NCI-H82 (cell line): ENCODE measurements at places on chromosomes 16 and 17.

DNA sequence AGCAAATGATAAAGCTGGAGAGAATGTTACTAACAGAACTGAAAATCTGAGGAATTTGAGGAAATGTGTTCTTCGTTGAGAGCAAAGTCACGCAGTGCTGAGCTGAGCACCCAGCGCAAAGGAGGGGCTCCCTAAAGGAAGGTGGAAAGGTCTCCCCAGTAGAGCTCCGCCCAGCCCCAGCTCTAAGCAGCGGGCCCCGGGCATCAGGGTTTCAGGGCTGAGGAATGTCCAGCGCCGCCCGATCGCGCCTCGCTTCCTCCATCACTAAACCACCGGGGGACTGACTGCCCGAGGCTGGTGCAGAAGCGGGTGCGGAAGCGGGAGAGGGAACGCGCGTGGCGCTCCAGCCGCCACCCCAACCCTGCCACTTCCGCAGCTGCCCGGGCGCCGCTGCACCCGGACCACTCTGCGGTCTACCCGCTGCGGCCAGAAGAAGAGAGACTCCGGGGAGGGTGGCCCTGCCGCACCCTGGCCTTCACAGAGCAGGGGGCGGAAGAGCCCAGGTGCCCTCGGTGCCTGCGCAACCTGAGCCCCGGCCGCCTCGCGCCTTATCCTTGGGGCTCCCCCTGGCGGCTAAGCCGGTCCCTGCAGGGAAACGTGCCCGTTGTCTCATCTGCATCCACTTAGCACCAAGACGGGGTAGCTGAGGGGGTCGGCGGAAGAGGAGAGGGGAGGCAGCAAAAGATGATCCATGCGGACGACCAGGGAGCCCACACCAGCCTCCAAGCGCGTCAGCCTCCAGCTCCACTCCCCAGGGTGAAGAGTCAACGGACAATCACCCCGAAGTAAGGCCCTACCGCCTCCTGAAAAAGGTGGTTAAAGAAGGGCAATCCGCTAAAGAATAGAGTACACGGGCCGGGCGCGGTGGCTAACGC, 12.4 kb upstream of the GUCY2D start:
- DNase-seq, result peak; percentile 67

- no peak for DNase-seq
Observed at GRCh38 chr17:70343114-70343513, 173.8 kb downstream of the KCNJ2 start.

GRCh38 chr16:16101585-16101984, 121.7 kb downstream of the ABCC6 start:
- no peak for DNase-seq

DNA sequence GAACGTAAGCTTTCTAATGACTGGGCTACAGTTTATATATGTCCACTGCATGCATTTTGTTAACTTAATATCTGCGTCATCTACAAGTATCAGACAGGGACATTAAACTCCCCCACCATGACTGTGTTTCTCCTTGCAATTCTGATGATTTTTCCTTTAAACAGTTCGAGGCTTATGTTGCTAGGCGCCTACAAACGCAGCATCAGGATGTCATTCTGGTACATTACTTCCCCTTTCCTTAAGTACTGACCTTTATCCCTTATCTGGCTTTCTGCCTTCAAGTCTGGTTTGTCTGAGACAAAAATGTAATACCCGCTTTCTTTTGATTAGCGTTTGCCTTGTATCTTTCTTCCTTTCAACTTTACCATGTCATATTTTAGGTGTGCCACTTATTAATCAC, 362.4 kb downstream of the SLC39A11 start:
- DNase-seq, result peak; percentile 52

- peak; percentile 78 for DNase-seq
Observed at GRCh38 chr17:51439395-51440229, 179.3 kb downstream of the UTP18 start.

DNA sequence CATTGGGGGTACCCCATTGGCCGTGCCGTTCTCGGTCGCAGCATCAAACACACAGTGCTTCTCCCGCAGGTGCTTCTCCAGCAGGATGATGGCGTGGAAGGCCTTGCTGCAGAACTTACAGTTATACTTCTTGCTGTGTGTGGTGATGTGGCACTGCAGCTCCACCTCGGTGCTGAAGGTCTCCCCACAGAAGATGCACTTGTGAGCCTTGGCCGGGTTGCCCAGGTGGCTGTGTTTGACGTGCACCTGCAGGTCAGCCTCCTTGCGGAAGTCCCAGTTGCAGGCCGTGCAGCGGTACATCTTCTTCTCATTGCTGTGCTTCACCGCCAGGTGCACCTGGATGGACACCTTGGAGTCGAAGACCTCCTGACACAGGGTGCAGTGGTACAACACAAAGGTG, 219.3 kb downstream of the ZNF423 start:
- no peak for DNase-seq

DNA sequence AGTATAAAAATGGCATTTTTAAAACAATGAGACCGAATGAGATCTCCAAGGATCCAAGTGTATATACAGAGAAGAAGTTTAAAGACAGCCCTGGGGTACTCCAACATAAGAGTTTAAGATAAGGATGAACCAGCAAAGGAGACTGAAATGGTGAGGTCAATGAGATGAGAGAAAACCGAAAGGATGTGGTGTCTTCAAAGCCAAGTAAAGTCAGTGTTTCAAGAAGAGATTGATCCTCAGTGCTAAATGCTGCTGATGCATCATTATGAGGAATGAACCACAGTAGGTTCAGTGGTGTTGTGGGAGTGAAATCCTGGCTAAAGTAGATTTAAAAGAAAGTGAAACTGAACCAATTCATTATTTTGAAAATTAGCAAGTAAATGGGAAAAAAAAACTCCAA, 38.1 kb upstream of the NLK start:
- DNase-seq, result no peak

- no peak for DNase-seq
Observed at GRCh38 chr17:77125432-77125901, 15.3 kb upstream of the SEC14L1 start.

DNA sequence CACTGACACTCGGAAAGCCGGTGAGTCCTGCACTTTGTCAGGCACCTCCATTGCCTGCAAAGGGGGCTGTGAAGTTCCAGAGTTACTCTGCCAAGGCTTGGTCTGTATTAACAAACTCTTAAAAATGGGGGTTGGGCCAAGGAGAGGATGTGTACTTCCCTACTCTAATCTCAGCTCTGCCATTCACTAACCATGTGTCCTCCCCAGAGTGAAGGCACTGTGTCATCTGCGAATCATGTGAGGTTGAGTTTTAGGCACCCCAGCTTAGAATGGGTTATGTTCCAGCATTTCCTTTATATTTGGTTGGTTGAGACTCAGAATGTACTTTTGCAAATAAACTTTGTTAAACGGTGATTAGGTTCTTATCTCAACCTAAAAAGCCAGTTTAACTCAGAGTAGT, 24.9 kb downstream of the ERCC4 start:
- DNase-seq, result no peak

DNA sequence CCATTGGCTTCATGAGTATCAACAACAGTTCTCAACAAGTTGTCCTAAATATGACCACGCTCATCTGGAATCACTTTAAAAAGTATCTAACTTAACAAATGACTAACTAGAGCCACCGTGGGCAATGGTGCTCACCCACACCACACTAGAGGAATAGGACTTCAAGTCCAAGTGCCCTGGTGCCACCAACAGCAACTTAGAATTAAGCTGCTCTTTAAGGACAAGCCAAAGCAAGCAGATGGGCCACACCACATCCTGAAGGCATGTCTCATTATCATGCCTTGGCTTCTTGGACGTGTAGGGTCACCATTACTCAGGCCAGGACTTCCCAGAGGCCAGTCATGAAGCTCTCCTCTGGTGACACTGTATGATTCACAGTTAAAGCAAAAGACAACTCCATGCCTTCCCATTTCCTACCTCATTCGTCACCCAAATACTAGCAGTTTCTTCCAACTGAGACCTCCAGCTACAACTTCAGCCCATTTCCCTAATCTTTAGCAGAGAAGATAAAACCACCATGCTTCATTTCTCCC, 9.4 kb upstream of the SLC6A4 start:
- no peak for DNase-seq

GRCh38 chr17:696369-696768, 18.3 kb downstream of the VPS53 start:
- DNase-seq, result no peak

- DNase-seq, result no peak
Observed at GRCh38 chr16:29650771-29651170, 12.3 kb upstream of the SPN start.

DNA sequence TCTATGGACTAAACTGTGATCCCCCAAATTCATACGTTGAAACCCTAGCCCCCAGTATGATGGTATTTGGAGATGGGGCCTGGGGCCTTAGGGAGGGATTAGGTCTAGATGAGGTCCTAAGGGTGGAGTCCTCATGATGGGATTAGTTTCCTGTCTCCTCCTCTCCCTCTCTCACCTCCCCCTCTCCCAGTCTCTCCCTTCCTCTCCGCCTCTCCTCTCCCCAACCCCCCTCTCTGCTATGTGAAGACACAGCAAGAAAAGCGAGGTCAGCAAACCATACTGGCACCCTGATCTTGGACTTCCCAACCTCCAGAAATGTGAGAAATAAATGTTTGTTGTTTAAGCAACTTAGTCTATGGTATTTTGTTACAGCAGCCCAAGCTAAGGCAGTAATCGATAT, 15.4 kb downstream of the ZNF18 start:
- peak; percentile 66 for DNase-seq

DNA sequence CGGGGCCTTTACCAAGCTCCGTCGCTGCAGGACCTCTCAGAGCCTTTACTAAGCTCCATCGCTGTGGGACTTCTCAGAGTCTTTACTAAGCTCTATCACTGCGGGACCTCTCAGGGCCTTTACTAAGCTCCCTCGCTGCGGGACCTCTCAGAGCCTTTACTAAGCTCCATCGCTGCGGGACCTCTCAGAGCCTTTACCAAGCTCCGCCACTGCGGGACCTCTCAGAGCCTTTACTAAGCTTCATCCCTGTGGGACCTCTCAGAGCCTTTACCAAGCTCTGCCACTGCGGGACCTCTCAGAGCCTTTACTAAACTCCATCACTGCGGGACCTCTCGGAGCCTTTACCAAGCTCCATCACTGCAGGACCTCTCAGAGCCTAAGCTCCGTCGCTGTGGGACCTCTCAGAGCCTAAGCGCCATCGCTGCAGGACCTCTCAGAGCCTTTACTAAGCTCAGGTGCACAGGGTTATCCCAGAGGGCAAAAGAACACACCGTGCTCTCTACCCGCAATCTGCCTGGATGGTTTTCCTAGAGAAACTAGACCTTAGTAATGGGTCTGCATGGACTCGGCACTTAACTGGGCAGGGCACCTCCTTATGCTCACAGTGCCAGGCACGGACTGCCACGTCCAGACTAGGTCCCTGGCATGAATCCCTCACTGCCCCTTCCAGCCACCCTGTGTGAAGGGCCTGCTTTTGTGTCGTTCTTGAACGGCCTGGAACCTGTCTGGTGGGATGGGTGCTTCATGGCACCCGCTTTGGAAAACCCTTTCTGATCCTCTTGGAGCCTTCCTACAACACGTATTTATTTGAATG, 69.2 kb upstream of the DOC2B start:
- DNase-seq, result no peak

- no peak for DNase-seq
Observed at GRCh38 chr16:20660325-20660724, 37.2 kb downstream of the ACSM1 start.

DNA sequence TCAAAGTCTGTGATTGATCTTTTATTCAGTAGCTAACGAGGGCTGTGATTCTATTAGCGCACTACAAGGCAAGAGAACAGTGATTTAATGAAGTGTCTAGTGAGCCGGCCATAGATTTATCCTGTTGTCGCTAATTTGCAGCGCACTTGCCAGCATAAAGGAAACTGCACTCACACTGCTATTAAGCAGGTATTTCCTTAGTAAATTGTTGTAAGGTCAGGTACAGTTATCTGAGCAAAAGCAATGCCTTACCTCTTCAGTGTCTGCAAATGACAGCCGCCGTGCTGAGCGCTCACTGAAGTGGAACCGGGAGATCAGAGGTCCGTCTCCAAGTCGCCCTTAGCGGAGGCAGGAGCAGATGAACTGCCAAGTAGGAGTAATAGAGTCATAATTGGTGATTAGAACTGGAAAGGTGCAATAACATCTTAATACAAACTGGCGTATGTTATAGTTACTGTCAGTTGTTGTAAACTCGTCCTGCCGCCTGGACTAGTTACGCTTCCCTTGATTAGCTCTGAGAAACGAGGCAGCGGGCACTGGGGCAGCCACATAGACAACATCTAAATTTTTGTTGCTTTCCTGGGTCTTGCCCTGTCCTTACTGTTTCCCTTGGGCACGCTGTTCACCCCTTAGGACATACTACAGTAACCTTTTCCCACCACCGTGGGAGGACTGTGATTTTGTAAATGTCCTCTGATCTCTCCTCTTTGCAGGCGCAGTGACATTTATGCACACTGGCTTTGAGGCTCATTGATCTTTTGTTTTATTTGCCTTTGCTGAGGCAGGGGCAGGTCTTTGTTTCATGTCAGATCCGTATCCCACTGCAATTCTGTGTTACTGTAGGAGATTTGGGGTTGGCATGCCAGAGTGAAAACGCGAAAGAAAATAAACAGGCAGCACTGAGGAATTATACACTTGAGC, 363.1 kb downstream of the WWOX start:
- peak; percentile 42 for DNase-seq

DNA sequence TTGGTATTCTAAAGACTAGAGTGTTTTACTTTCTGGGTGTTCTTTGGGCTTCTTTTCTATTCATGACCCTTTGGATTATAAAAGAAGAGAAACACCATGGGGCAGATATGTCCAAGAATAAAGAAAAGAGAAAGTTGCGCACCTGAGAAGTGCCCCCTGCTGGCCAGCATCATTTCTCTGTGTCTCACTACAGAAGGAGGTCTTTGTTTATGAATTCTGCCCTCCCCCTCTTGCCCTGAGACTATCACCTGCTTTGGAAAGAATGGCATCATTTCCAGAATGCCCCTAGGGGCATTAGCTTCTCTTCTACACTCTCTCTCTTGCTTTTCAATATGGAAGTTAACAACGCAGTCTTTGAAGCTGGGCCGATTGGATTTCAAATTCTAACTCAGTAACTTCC, 45.0 kb downstream of the CDH13 start:
- no peak for DNase-seq

GRCh38 chr17:33494151-33494550, 201.1 kb upstream of the ASIC2 start:
- DNase-seq, result no peak

- no peak for DNase-seq
Observed at GRCh38 chr16:85501900-85502299, 111.2 kb upstream of the GSE1 start.

GRCh38 chr17:1643999-1644492, 1.5 kb downstream of the SCARF1 start:
- no peak for DNase-seq

- no peak for DNase-seq
Observed at GRCh38 chr16:3807425-3808123, 72.9 kb downstream of the CREBBP start.

GRCh38 chr17:78019976-78020716, 61.6 kb downstream of the TNRC6C start:
- DNase-seq, result no peak

GRCh38 chr16:11073407-11073999, 129.1 kb downstream of the CLEC16A start:
- no peak for DNase-seq

- no peak for DNase-seq
Observed at GRCh38 chr16:70689970-70690891, 4.4 kb upstream of the MTSS2 start.
